ENCODE measurements at places on chromosomes 12 and 14.

GRCh38 chr14:63650256-63650952 lies 8.7 kb upstream of the WDR89 start:
- peak; percentile 13 for DNase-seq

- no peak for DNase-seq
These were observed 15.2 kb upstream of the TCP11L2 start for GRCh38 chr12:106287364-106287763.

DNA sequence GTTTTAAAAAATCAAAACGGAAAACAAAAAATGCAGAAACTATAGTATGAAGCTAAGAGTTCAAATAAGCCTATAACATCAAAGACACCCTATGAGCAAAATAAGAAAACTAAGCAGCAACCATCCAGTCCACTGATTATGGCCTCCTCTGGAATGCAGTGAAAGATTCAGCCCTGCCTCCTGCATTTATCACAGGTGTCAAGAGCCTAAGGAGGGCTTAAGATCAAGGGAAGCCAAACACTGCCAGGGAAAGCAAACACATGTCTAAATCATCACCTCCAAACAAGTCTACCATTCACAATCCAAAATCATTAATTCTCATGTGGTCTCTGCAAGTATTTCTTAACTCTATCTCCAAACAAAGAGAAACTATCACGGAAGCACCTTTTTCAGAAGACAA lies 28.4 kb downstream of the SARNP start:
- no peak for DNase-seq

- no peak for DNase-seq
These were observed 683 bp downstream of the CIPC start for GRCh38 chr14:77098529-77099353.

DNA sequence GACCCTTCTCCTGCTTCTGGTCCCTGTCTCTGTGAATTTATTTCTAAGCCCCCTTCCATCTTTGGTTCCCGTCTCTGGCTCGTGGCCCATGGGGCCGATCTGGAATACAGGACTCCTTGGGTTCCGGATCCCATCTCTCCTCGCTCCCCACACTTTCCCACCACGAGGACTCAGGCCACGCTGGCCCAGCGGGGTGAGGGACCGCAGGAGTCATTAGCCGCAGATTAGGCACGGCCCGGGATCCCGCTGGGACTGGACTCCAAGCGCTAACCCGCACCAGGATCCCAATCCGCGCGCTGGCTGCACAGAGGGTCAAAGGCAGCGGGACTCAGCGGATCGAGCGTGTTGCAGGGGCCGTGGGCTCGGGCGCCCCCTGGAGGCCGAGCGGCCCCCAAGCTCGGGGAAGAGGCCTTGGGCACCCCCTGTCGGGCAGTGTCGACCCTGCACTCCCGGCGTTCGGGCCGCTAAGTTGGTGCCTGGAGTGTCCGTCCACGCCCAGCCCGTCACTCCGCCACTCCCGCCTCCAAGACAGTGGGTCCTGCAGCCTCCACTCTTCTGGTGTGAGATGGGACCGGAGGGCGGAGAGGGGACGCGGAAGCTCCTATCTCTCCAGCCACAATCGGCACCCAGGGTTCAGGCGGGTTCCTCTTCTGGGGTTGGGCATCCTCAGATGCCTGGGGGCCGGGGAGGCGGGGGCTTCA lies 9.5 kb downstream of the SHMT2 start:
- DNase-seq = peak; percentile 73

DNA sequence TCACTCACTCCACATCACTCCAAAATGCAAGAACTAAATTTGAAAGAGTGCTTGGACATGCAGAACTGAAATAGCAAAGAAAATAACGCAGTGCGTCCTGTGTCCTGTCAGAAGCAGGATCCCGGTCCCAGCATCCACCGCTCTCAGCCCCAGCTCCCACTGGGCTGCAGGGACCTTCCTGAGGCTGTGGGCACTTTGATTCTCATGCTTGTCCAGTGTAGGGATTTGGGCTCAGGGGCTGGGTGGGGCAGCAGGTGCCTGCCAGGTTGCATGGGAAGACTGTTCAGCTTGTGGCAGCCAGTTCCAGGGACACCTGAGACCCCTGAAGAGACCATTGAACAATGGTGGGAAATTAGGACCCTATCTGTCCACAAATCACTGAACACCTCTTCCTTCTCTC lies 140.0 kb upstream of the FKBP4 start:
- no peak for DNase-seq

GRCh38 chr12:113340061-113340460 lies 5.2 kb upstream of the SLC8B1 start:
- DNase-seq = no peak

- no peak for DNase-seq
These were observed 2.7 kb upstream of the CDKN1B start for GRCh38 chr12:12714276-12715021.

- no peak for DNase-seq
These were observed 67.7 kb upstream of the CPM start for GRCh38 chr12:69000540-69001243.

DNA sequence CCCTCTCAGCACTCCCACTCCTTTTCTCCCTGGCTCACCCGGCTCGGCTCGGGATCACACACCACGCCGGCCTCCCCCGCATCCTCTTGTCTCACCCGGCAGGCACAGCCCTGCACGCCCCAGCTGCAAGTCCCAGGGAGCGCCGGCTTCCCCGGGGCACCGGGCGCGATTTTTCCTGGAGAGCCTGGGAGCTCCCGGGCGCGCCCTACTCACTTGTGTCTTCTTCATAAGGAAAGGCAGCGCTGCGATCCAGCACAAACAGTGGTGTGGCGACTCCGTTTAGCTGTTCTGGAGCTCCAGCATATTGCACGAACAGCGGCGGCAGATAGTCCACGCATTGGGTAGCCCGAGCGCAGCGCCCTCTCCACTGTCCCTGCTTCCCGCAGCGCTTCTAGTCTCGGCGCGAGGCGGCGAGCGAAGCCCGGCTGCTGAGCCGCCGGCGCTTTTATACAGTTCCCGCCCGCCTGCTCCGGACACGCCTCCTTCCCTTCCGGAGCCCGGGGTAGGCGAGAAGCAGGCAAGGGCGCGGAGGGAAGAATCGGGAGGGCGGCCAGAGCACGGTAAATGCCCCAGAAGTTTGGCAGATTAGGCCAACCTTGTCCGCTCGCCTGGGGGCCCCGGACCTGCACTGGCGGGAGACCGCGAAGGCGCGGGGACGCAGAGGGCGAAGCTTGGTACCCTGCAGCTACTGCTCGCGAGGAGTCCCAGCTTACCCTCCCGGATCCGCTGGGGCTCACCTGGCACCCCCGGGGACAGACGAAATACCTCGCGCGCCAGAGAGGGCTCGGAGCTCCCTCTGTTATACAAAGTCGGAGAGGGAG lies at the start of gene KITLG:
Gene KITLG (minus strand): TSS at position 421 of the 821 bp plus-strand sequence. CDS start 193 bp downstream, at position 228.
- no peak for DNase-seq

DNA sequence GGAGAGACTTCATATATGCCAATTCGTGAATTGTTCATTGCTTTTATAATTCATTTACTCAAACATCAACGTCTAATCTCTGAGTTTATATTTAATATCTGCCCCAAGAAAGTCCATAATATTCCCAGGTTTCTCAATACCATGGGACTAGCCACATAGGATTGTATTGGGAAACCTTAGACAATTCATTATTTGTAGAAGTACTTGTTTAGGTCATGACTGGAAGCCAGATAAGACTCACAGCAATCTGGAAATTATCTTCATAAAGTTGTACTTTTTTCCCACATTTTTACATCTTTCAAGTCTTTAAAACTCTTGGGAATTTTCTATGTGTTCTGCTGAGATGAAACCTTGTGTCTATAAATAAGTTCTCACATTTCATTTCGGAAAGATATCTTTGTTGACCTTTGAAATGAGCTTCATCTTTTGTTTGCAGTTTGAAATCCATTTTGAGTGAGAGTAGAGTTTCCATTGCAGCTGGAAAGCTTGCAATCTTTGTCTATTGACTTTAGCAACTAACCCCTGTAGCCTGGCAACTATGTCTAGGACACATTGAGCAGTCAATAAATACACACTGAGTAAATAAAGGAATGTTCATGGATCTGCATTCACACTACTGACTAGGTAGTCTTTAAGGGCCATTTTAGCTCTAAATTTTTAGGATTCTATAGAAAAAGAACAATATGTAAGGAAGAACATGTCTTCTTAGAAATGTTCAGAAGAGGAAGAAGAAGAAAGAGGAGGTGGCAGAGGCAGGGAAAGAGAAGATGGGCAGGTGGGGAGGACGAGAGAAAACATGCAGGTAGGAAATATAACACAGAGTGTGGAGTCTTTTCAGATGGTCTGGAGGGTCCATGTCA lies 154.4 kb downstream of the LRIG3 start:
- no peak for DNase-seq

DNA sequence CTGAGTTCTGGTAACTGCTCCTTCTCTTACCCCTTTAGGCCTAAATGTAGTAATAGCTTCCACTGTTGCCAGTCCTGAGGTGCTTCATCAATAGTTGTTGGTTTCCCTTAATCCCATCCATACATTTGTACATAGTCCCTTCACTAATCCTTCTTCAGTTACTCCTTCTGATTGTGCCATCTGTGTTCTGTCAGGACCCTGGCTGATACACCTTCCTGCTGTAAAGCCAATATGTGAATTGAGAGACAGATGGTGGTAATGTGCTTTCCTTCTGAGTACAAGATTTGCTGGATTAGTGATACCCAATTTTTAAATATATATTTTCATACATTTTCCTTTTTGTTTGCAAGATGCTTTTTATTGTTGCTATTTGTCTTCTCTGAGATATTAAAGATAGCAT lies 66.4 kb downstream of the OTOGL start:
- DNase-seq = no peak

GRCh38 chr12:64178122-64178521 lies 44.0 kb downstream of the KICS2 start:
- DNase-seq = no peak

DNA sequence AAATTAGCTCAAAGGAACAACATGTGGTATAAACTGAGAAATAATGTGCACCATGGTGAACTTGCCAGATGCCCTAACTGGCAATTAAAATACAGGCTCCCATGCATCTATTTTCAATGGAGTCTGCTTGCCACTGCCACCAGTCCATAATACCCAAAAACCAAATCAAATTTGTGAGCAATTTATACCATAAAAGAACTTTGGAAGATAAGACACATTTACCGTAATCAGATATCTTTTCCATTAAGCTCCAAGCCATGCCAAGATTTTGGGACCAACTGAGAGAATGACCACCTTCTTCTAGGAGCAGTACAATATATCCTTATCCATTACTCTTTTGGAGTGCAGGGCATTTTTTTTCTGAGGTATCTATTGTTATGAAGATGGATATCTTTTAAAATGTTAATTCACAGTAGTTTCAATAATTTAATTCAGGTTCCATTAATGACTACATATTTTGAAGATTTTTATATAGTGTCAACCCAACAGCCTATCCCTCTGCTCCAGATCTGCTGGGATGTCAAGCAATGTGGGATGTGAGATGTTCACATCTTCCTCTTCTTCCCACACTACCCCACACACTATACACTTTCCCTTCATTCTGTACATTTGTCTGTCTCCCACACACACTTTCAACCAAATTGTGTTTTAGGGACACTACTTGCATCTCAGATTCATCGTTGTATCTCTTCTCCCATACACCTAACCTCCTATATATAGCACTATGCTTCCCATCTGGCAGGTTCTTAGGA lies 53.3 kb downstream of the KIF21A start:
- DNase-seq = no peak

- no peak for DNase-seq
These were observed 9.5 kb upstream of the MEG3 start for GRCh38 chr14:100816286-100816949.

DNA sequence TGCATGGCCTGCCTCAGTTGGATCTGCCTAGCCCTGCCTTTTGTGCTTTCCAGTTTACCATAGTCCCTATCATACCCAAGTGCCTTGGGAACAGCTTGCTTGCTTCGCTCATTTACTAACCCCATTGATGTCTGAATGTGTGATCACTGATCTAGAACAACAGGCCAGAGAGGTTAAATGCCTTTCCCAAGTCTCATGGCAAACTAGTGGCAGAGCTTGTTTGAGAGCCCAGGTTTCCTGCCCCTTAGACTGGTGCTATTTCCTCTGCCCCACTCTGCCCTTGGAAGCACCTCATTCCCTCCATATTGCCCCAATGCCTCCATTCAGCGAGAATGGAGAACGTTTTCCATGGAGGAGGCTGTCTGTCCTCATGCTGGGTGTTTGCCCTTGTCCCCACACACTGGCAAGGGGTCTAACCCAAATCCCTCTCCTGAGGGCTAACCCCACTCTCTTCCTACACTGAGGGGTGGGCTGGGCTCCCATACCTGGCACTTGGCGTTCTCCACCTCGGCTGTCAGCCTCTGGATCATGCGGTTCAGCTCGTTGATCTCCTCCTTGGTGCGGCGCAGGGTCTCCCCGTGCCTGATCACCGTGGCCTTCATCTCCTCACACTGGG lies 19.8 kb downstream of the KRT7 start:
- no peak for DNase-seq

DNA sequence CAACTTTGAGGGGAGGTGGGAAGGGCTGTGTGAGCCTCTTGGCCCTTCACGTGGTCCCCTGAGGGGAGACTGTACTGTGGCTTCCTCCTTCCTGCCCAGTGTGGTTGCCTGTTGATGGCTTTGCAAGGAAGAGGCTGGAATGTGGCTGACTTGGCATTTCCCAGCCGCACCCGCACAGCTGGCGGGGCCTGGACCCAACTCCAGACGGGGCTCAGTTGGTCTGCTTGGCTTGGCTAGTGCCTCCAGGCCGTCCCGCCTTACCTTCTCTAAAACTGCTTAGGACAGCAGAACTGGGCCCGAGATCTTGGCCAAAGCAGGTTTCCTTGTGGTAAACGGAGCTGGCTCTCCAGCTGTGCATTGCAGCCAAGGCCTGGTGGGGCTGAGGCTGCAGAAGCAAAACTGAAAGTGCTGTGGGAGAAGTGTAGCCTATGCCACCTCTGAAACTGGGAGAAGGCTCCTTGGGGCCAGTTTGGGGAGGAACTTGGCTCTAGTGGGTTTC lies 139.5 kb downstream of the SMOC1 start:
- DNase-seq = no peak

DNA sequence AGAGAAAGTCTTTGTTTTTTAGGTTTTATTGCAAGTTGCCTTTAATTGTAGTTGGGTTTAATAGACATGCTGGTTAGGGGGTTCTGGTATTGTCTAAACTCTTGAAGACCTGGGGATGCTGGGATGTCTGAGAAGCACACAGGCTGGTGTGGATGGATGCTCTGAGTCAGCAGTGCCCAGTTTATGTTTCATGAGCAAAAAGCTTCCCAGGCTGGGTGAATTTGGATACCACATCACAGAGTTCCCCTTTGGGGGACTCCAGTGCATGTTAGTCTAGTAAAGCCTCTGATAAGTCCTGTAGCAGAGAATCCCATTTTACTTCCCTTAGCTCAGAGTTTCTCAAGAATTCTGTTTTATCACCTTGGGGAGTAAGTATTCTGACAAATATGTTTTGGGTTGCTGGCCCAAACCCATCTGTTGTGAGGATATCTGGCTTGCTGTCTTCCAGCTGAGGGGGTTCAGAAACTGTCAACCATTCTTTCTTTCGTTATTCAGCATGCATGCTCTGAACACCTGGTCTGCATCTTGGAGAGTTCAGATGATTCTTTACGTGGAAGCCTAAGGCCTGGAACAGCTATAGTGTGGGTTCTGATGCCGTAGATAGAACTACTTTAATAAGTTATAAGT lies 509.1 kb downstream of the VRK1 start:
- DNase-seq = no peak

Data from stimulated activated CD8-positive, alpha-beta memory T cell treated with anti-CD3 and anti-CD28 coated beads, Interleukin-2, amount 100 ng/mL, for 1 hour (primary cell).